H1 (cell line): ENCODE measurements at places on chromosomes 1 and 21.

- no peak for DNase-seq
Measured at GRCh38 chr1:225578251-225578977, 74.5 kb downstream of the ENAH start.

GRCh38 chr1:109164538-109164937 is 49.2 kb upstream of the SARS1 start:
- no peak for DNase-seq

DNA sequence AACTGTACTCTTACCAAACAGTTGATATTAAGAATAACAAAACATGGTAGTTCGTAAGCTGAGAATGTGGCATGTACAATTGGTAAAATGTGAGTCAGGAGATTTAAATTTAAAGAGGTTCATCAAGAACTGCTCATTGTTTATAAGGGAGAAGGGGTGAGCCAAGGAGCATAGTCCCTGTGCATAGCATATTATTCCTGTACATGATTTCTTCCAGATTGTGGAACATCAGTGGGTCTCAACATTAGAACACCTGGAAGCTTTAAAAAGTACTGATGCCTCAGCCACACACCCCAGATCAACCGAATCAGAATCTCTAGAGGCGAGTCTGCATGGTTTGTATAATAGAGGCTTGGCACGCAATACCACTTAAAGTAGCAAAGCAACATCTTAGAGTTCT is 56.1 kb downstream of the KCTD3 start:
- DNase-seq, result no peak

DNA sequence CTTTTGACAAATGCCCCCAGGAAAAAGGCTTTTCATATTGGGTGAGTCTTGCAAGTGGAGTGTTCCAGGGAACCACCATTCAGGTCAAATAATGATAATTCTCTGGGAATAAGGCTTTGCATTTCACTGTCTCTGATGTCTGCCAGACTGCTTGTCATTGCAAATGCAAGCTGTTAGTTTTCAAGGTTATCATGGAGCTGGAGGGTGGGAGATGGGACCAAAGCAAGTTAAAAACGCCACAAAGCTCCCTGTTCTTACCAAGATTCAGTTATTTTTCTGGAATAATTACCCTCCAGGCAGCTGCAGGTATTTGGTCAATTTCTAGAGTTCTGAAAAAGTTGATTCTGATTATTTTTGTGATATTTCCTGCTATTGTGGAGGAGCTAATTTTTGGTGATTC is 210.1 kb downstream of the GPR52 start:
- DNase-seq, result no peak
